Posterior vena cava (tissue), 2 donors: ENCODE measurements at places on chromosomes 6 and 20.

DNA sequence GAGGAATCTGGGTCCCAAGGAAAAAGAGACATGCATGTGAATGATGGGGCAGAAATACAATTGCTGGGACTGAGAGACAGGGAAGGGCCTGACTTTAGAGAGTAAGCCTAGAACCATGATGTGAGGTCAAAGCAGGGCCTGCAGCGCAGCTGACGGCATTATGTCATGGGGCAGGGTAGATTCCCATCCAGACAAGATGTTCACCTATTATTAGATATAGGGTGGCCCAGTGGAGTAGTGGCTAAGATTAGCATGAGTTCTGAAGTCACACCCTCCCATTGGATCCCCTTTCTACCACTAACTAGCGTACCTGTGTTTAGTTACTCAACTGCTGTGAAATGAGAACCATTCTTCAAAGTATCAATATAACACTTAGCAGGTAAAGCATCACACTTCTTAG is 39.6 kb downstream of the NDUFAF5 start:
- no peak for DNase-seq

DNA sequence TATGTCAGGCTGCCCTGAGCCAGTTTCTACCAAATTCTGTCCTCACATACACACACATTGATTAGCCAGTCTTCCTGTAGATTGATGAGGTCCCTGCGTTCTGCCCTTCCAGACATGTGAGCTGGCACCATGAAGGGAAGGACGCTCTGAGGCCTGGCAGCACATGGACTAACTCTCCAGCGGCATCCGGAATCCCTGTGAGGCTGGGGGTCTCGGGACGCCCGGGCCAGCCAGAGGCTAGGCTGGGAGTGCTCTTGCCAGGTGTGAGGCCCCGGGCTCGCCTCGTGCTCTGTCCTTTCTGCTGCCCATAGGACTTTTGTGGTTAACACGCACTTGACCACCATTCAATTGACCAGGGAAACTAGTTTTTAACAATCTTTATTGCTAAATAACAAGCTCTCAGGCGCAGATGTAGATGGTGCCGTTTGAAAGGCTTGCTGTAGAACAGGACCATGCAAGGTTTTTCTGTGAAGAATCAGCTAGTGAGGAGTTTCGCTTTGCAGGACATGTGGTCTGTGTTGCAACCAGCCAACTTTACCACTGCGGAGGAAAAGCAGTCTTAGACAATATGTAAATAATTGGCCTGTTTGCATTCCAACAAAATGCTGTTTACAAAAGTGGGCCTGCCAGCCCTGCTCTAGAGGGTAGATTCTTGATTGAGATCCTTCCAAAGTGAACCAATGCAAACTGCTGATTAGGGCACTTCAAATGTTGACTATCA is 29.3 kb downstream of the FOXF2 start:
- DNase-seq = no peak

DNA sequence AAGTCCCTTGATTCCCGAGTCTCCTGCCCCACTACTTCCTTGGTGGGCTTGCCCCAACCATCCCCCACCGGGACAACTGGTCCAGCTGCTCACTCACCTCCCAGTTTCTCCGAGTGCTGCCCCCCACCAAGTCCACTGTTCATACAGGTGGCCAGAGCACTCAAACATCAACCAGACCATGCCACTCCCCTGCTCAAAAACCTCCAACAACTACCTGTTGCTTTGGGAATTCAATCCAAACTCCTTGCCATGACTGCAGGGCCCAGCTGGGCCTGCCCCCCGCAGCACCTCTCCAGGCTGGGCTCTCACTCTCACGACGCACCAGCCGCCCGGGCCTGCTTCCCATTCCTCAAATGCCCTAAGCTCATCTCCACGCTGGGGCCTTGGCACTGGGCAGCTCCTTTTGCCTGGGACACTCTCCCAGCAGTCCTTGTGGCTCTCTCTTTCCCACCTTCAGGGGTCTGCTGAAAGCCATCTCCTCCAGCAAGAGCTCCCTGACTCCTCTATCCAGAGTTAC is 97.5 kb downstream of the NFATC2 start:
- DNase-seq = peak; percentile 72

DNA sequence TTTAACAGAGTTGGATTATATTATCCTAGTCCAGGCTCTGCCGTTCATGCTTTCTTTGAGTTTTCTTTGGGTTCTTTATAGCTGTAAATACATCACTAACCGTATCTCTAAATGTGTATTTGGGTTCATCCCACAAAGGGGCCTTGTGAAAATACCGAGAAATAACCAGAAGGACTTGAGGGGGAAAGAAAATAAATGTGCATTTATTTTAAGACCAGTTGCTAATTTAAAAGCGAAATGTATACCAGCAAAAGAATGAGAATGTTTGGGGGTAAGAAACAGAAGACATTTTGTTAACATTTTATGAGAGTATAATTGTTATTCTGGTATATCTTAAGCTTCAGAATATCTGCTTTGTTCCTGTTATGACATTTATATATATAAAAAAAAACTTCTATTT is 38.9 kb downstream of the LRRN4 start:
- DNase-seq = no peak

- DNase-seq = no peak
Observed at GRCh38 chr6:53605543-53606235, 59.9 kb downstream of the KLHL31 start.

- DNase-seq = no peak
Observed at GRCh38 chr6:139406577-139407343, 32.3 kb upstream of the CITED2 start.

- DNase-seq = no peak
Observed at GRCh38 chr20:14454296-14454695, 116.9 kb upstream of the FLRT3 start.

GRCh38 chr20:42082611-42083010 is 464.4 kb upstream of the CHD6 start:
- DNase-seq = no peak
